Body of pancreas (tissue), 4 donors: ENCODE measurements at places on chromosomes 2 and 18. TPM values are rescaled to one million over a fixed set of nuclear protein-coding genes. Genes with fewer than 3 reads are reported as not detected.

The CPLX4 gene
- not detected for total RNA-seq

The KRTCAP3 gene
- 25.2 TPM for total RNA-seq

The TTC21B gene
- 29.3 TPM for total RNA-seq

The ARHGAP25 gene
- total RNA-seq: 4.2 TPM

The SLC39A10 gene
- total RNA-seq: 18.7 TPM

The WDR33 gene
- 31.6 TPM for total RNA-seq

The MROH2A gene
- total RNA-seq: not detected

The B3GNT7 gene
- total RNA-seq: 8.6 TPM

The UGT1A10 gene
- total RNA-seq: 0.99 TPM

The SCRN3 gene
- 18.7 TPM for total RNA-seq

The TRIM54 gene
- total RNA-seq: not detected

The SLC4A3 gene
- 2.6 TPM for total RNA-seq

The CHRND gene
- total RNA-seq: not detected

The HOXD3 gene
- not detected for total RNA-seq

The CKAP2L gene
- under 0.01 TPM for total RNA-seq

The SRD5A2 gene
- total RNA-seq: not detected

- peak; percentile 13 for DNase-seq
Measured at GRCh38 chr2:175599966-175600831, 401.9 kb downstream of the LNPK start.

DNA sequence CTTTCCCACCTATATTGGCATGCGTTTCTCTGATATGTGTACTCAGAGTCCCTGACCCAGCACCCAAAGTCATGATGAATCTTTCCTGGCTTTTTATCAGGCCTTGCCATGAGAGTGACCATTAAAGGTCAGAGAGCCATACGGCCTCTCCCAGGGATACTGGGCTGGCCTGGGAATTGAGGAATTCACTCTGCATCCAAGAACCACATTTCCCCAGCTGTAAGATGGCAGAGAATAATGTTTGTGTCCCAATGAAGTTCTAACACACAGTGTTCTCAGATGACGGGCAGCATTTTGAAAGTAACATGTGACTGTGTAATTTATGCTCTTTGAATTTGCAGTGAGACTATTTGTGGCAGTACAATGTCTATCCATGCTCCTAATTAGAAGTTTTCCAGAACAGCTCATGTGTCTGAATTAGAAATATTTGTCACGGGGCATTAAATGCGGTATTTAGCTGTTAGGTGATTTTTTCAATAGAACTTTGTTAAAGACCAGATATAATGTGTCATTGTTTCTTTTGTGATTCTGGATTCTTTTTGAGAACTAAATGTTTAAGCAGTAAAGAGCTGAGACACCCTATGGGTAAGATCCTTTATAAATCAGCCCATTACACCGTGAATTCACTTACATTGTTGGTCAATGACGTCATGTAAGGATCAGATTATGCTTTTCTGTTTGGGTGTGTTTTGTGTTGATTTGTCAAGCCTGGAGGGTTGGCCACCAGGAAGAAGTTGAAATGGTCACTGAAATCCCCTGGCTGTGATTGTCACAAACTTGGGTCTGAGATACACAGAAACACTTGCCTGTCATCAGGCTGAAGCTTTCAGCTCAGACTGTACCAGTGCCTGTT, 7.3 kb upstream of the SLC3A1 start:
- DNase-seq: no peak

DNA sequence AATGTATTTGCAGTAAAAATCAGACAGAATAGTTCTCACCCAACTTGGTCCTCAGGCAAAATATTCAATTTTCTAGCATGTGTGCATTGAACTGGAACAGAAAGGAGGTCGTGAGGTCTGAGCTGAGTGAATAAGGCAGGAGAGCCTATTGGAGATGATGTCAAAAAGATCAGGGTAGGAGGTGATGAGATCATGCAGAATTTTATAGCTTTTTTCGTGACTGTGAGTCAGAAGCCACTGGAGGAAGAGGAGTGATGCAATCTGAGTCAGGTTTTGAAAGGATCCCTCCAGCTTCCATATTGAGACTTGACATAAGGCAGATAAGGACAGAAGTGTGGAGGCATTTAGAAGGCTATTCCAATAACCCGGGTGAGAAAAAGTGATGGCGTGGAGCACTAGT, 299.5 kb upstream of the SOX11 start:
- DNase-seq: no peak

GRCh38 chr2:27024812-27025211, 8.0 kb upstream of the TMEM214 start:
- DNase-seq: no peak

DNA sequence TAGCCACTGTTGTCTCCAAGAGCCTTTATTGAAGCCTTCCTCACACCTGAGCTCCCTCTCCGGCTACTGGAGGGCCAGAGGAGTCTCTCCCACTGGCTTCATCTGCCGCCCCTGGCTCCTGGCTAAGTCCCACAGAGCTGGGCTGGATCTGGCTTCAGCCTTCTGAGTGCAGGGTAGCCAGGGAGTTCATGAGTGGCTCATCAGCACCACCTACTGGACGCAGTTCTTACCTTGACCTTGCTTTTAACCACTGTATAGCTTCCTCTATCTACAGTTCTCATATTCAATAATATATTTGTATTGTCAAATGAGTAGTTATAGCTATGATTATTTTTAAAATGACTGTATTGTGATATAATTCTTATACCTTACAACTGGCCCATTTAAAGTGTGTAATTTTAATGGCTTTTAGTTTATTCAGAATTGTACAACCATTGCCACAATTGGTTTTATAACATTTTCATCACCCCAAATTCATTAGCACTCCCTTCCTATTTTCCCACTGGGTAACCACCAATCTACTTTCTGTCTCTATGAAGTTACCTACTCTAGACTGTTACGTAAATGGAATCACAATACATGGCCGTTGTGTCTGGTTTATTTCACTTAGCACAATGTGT, 17.7 kb downstream of the CNDP1 start:
- peak; percentile 93 for DNase-seq

- DNase-seq: no peak
Measured at GRCh38 chr2:119939915-119940314, 73.0 kb upstream of the EPB41L5 start.

DNA sequence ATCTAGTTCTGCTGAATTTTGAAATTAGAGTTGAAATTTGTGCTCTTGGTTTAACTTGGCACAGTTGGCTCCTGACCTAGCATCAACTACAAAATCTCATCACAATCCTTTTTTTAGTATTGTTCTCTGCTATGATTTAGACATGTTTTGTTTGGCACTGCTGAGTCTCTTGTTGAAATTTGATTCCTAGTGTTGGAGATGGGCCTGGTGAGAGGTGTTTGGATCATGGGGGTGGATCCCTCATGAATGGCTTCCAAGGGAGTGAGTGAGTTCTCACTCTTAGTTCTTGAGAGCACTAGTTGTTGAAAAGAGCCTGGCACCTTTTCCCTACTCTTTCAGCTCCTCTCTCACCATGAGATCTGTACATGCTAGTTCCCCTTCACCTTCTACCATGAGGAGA, 605.6 kb upstream of the SLC39A10 start:
- no peak for DNase-seq

GRCh38 chr2:234060236-234060635, 9.7 kb downstream of the SPP2 start:
- no peak for DNase-seq

GRCh38 chr2:212146416-212146815, 392.2 kb downstream of the ERBB4 start:
- no peak for DNase-seq

DNA sequence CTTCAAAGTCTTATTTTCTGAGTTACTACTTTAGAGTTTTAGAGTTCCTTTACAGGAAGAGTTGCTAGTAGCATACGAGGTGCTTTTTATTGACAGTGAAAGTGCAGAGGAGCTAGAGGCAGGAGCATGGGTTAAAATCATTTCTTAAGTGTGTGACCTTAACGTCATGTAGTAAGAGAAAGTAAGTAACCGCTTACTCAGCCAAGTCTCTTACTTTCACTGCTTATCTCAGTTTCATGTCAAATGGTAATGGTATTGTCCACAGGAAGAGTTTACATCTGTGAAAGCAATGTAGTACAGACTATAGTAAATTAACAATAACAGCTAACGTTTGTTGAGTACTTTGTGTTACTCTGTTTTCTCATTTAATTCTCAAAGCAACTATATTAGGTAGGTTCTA, 12.6 kb downstream of the NDUFAF7 start:
- no peak for DNase-seq

- no peak for DNase-seq
Measured at GRCh38 chr18:79523736-79524180, 128.0 kb downstream of the NFATC1 start.

GRCh38 chr18:59787998-59788790, 91.0 kb upstream of the CCBE1 start:
- no peak for DNase-seq

- DNase-seq: no peak
Measured at GRCh38 chr2:241613017-241613780, 23.8 kb downstream of the THAP4 start.

- DNase-seq: no peak
Measured at GRCh38 chr18:63676526-63677323, 15.0 kb upstream of the SERPINB3 start.

DNA sequence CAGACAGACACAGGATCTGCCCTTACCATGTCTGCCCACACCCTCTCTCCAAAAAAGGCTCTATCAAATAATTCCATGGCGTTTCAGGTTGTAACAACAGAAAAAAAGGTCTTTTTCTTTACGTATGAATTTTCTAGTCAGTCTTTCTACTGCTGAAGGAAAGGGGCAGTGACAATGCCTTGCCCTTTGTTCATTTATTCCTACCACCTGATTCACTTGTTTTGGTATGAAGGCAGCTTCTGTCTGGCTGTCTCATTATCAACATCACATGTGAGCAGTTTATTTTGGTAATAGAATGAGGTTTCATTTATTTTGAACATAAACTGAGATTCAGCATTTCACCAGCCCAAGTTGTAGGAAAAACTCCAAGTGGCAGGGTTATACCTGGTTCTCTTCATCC, 94.3 kb upstream of the KLF7 start:
- DNase-seq: no peak

GRCh38 chr18:67519592-67519991, 3.1 kb upstream of the DSEL start:
- no peak for DNase-seq

GRCh38 chr2:30883184-30883583, 75.9 kb upstream of the CAPN13 start:
- DNase-seq: no peak

DNA sequence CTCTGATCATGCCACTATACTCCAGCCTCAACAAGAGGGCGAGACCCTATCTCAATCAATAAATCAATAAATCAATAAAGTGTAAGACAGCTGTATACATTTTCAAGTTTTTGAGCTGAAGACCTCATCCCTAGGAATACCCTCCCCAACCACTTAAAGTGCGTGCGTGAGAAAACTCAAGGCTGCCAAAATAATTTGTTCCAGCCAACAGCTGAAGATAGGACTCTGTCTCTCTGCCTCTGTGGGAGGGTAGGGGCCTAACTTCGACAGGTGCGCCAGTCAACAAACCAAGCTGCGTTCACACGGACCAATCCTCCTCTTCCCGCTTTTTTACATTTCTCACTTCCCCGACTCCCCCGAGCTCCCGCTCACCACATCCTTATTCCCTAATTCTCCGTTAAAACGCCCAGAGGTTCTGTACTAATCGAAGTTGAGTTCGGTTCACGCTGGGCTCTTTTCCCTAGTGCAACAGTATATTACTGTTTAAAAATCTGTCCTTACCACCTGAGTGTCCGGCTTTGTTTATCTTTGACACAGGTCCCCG, 618 bp downstream of the POLR2D start:
- no peak for DNase-seq

- no peak for DNase-seq
Measured at GRCh38 chr2:883803-884748, 66.6 kb upstream of the SNTG2 start.

DNA sequence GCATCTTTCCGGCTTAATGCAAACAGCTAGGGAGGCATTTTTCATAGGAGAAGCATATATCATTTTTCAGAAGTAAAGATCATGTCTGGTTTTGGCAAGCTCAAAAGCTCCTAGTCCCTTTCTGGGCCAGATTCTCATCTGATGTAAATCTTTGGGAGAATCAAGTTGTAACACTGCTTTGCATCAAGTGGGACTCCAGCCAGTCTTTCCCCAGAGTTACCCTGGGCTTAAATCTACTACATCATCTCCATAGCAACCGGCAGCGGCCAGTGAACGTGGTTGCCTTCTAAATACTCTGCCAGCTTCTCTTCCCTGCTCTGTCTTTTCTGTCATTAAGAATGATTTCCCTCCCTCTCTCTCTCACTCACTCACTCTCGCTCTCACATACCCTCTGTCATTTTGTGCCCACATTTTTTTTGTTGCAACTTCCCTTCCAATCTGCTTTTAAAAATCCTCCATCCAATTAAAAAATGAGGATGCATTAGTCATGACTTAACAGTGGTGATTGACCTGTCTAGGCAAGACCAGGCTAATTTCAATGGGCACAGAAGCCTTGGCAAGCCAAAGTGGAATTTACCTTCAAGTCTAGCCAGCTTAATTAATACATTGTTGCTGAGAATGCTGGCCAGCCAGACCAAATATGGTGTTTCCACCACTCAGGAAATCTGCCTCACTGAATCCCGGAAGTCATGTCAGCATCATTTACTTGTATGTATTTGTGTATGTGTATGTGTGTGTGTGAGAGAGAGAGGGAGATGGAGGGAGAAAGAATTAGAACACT, 93.0 kb downstream of the NRP2 start:
- no peak for DNase-seq

DNA sequence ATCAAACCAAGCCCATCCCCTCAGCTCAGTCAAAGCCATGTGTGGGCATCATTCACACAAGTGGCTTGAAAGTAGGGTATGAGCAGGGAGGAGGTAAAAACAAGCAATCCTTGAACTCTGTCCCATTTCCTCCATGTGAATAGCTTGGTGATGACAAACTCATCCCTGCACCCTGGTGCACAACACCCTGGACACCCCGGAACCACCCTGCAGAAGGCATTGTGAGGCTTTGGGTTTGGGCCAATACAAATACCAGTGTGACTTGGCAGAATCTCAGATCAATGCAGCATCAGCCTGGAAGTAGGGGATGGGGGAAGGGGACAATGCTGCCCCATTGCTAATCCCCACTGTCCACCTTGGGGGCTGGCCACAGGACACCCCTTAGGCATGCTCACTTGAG, 28.6 kb downstream of the TGFA start:
- DNase-seq: no peak

GRCh38 chr18:59814891-59815290, 84.9 kb upstream of the PMAIP1 start:
- no peak for DNase-seq
